ENCODE measurements at places on chromosomes 4 and X.

DNA sequence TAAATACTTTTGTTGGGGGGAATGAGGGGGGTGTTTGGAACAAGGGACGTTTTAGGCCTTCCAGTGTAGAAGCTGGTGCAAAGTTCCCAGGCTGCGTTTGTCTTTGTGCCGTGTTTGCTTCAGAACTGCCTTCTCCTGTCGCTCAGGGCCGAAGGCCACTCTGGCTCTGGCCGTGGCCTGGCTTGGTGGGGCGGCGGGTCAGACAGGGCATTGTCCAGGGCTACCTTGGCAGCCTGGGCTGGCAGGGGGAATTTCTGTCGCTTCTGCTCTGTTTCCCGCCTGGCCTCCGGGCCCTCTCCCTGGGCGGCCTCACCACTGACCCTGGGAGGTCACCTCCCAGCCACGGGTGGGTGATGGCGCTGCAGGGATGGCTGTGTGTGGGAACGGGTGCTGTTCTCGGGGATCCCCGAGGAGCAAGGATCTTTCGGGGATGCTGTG, 140.0 kb downstream of the COL4A6 start:
- DNase-seq: no peak

DNA sequence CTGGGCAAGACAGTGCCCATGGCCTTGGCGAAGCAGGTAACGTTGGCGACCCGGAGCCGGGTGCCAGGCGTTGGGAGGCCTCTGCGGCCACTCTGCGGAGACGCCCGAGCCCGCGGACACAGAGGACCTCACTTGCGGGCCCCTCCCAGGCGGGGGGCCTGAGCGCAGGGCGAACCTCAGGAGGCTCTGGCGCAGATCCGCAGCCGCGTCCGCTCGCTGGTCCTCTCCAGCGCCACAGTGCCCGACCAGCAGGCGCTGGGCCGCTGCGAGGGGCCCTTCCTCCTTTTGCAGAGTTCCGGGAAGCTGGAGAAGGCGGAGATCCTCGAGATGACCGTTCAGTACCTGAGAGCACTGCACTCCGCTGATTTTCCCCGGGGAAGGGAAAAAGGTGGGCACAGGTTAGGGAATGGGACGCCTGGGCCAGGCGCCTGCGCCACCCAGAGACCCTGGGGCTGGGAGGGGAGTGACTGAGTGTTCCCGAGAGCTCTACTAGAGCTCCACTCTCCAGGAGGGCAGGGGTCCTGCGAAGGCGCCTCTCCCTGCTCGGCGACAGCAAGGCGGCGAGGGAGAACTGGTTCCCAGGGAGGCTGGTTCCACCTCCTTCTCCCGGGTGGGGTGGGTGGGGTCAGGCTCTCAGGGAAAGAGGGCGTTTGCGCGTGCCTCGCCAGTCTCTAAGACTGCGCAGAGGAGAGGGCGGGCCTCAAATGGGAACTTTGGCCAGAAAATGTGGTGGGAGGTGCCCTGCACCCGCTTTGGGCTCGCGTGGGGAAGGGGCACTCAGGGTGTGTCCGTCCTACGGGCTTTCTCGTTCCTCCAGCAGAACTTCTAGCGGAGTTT, 1.4 kb downstream of the HELT start:
- no peak for DNase-seq

DNA sequence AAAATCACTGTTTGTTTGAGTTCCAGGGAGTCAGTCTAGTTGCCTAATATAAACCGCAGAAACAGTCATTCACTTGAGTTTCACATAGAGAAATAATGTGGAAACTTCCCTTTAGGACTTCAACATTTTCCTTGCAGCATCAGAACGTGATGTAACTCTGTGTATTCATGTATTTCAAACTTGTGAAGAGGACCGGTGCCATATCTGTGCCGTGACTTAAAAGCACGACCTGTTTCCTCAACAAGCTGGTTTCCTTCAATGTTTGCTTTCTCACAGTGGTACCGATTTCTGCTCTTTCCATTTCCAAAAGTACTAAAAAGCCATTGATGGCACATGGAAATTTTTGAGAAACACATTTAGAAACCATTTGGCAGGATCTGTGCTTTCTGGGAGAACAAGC, 166.6 kb upstream of the RAPGEF2 start:
- DNase-seq: no peak

DNA sequence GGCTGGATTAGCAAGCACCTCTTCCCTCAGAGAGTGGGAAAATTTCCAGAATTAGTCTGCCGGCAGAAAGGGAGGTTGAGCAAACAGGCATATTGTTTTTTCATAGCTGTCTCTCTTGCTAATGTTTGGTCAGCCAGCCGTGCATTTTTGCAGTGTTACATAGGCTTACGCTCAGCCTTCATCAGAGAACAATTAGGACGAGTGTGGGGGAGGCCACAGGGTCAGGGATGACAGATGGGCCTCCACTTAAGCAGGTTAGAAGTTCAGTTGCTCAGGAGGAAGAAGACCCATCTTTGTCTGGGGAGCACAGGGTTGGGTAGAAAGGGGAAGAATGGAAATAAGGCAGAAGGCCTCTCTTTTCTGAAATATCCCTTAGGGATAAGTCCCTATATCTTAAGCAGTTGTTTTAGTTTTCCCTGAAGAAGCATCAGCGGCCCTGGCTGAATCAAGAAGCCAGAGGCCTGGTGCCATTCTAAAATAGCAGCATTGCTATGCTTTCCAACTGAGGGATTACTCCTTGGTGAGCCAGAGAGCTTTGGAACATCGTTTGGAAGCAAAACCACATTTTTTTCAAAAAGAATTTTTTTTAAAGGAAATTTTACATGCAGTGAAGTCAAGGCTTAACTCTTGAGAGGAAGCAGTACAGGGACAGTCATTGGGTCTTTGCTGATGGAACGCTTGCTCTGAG, 118.8 kb downstream of the SMIM20 start:
- no peak for DNase-seq

- no peak for DNase-seq
Measured at GRCh38 chr4:112201915-112202505, 29.6 kb upstream of the AP1AR start.

GRCh38 chrX:3951859-3952258, 238.4 kb upstream of the PRKX start:
- DNase-seq: no peak

- no peak for DNase-seq
Measured at GRCh38 chrX:54494166-54494988, 1.7 kb downstream of the FGD1 start.

- no peak for DNase-seq
Measured at GRCh38 chr4:2248044-2248780, 6.3 kb upstream of the HAUS3 start.

Data from cerebellar nuclear complex (tissue), 1 donor.